Stimulated activated CD8-positive, alpha-beta memory T cell treated with anti-CD3 and anti-CD28 coated beads, Interleukin-7, amount 100 ng/mL, for 1 hour (primary cell): ENCODE measurements at places on chromosomes 4 and X.

GRCh38 chrX:153786669-153787068 lies 5.8 kb downstream of the SRPK3 start:
- no peak for DNase-seq

DNA sequence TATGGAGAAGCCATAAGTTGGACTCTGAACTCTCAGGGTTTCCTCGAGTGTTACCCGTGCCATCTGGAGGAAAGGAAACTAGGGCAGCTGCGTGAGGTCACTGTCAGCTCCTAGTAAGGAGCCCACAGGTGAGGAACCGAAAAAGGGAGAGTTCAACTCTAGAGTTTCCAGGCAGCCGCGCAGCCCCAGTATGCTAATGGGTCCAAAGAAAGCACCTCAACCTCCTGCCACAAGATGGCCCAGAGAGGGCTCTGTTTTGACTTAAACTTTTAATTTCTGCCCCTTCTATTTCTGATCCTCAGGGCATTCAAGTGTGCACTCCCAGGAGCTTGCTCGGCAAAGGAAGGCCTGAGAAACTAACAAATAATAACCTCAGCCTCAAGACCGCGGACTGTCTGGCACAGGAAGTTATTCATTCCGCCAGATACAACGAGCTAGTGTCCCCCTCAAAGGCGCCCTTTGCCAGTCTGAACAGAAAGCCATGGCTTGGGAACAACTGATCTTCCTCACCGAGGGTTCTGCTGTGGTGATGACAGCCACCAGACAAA lies 13.9 kb downstream of the SCARB2 start:
- DNase-seq = no peak

DNA sequence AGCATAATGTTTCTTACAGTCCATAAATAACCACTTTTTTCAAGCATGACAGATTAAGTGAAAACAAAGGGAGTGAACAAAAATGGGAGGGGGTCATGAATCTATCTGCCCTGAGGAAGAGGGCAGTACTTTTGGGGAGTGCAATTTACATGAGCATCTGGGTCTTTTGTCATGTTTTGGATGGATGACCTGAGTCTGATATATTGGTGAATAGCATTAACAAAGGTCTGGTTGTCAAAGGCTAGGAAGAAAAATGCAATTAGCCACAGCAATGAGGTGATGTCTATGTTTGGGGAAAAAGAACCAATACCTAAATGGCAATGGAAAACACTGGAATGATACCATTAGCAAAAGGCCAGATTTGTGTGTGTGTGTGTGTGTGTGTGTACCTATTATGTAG lies 15.1 kb upstream of the MAD2L1 start:
- no peak for DNase-seq

- DNase-seq = no peak
Observed at GRCh38 chr4:93828995-93829819, 654 bp downstream of the ATOH1 start.

- DNase-seq = no peak
Observed at GRCh38 chr4:80079255-80079923, 6.4 kb upstream of the ANTXR2 start.

- no peak for DNase-seq
Observed at GRCh38 chr4:183241322-183241640, 78.8 kb downstream of the CLDN22 start.

DNA sequence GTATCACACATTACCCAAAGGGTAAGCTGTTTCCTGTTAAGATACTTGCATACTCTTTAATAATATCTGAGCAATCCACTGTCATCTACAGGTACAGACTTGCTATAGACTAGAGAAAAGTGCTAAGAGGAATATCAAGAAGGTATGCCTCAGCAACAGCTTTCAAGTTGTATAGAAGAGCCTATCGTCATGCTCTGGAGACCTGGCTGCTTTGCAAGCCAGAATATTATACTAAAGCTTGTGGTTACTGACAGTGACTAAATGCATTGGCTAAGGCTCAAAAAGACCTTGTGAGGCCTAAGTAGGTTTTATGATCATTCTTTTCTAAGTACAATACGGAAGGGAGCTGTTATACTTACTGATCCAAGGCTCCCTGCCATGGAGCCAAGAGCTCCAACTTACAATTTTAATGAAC lies 11.3 kb downstream of the LAMP2 start:
- DNase-seq = no peak
